Urinary bladder (tissue), 4 donors: ENCODE measurements at places on chromosomes 11 and 22.

- no peak for DNase-seq
Observed at GRCh38 chr11:60428517-60428916, 855 bp upstream of the MS4A5 start.

DNA sequence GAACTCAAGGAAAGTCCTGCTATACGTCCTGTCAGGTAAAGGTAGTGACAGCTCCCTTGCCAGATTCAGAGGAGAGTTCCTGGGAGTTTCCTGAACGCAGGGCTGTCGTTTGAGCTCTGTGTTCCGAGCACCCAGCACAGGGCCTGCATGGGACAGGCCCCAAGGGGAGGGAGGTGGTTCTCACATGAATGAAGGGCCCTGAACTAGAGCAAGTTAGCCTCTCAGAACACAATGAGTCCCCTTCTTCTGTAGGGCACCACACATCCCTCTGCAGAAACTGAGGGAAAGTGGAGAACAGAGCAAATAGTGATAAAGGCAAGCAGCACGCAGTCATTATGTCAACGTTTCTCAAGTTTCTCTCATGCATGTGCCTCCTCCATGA lies 35.3 kb downstream of the NEU3 start:
- DNase-seq: no peak

DNA sequence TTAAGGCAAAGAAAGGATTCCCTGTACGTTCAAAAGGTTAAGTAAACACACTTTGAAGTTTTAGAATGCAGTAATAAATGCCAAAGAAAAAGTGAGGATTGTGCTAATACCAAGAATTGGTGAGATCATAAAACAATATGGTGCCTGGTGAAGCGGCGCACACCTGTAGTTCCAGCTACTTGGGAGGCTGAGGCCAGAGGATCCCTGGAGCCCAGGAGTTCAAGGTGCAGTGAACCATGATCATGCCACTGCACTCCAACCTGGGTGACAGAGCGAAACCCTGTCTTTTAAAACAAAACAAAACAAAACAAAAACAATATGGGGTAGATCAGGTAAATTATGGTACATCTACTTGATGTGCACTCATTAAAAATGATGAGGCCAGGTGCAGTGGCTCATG lies 73.4 kb upstream of the APOA1 start:
- no peak for DNase-seq

DNA sequence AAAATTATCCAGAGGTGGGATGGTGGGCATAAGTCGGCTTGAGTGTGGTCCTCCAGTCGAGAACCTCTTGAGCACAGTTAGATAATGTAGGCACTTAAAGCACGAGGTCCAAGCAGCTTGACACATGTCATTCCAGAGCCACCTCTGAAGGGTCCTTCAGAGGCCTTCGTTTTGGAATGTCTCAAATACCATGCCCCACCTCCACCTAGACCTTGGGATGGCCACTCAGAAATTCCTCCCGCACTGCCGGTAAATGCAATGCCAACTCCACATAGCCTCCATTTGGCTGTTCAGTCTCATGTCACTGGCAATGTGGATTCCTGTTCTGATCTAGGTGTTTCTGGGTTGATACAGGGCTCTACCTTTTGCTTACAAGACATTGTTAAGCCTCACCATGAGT lies 43.9 kb downstream of the BDNF start:
- DNase-seq: no peak

DNA sequence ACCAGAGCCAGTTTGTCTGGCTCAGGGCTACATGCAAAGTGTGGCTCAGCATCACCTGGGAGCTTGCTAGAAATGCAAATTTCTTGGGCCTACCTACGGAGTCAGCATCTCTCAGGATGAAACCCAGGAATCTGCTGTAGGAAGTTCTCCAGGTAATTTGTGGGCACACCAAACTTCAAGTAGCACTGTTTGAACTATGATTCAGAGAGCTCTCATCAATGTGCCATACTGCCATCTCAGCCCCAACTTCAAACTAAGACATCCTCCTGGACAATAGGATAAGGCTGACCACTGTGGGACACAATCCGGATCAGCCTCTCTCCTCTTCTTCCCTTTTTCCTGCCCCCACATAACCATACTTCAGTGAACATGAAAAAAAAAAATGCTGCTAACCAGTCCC lies 374.5 kb downstream of the METTL15 start:
- no peak for DNase-seq

- no peak for DNase-seq
Observed at GRCh38 chr11:1829039-1829820, 5.6 kb upstream of the SYT8 start.

GRCh38 chr11:33543823-33544222 lies 156.8 kb downstream of the C11orf91 start:
- no peak for DNase-seq

DNA sequence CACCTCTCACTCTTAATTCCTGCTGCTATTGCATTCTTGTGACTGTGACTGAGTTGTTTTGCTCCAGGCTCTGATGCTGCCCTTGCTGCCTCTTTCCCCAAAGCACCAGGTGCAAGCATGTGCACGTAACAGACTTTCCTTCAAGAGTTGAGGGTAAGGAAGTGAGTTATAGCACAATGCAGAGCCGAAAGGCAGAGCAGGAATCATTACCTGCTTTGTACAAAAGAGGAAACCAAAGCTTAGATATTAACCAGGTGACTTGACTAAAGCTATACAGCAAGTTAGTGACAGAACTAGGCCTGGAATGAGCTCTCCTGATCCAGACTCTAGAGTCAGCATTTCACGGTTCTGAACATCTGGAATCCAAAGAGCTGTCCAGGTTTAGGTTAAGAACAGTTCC lies 33.6 kb downstream of the NEU3 start:
- no peak for DNase-seq

DNA sequence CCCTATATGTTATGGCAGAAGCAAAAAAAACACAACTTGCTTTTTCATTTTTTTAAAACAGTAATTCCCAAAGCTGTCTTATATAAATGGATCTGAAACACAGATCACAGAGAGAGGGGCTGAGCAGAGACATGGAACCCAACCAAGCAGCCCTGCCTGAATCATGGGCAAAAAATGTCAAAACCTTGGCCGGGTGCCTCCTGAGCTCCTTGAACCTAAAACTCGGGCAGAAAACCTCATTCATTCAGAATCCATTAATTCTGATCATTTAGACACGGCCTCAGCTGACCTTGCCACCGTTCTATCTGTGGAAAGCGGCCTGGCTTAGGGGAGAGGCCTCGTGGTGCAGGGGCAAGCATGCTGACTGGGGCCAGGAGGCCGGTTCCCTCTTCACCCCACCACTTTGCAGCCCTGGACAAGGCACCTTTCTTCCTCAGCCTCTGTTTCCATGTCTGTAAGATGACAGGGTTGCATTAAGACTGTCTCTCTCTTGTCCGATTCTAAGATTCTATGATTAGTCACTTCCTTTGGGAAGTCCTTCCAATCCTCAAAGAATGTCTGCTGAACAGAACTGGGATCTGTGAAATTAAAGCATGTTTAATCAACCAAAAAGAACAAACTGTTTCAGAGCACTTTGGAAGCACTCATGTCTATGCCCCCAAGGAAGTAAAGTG lies 26.0 kb downstream of the TENM4 start:
- DNase-seq: no peak

- no peak for DNase-seq
Observed at GRCh38 chr11:68460741-68461574, at the start of gene PPP6R3. Gene PPP6R3 (plus strand): TSS chr11:68460752. CDS start chr11:68537665, 76,913 bp downstream.

- DNase-seq: no peak
Observed at GRCh38 chr22:19719488-19720021, 3.8 kb upstream of the GP1BB start.
